ENCODE measurements at places on chromosomes 5 and 9.

- H3K4me1 ChIP-seq = no peaks in the 10 kb centered on the region
- DNase-seq = no peak
- no peak overlapping the region for H3K27ac ChIP-seq
- no peak overlapping the region for H3K4me3 ChIP-seq
- H3K36me3 ChIP-seq = no peaks in the 10 kb centered on the region
- H3K27me3 ChIP-seq = no peaks in the 10 kb centered on the region
Observed at GRCh38 chr9:107155244-107155817, 127.7 kb upstream of the RAD23B start.

DNA sequence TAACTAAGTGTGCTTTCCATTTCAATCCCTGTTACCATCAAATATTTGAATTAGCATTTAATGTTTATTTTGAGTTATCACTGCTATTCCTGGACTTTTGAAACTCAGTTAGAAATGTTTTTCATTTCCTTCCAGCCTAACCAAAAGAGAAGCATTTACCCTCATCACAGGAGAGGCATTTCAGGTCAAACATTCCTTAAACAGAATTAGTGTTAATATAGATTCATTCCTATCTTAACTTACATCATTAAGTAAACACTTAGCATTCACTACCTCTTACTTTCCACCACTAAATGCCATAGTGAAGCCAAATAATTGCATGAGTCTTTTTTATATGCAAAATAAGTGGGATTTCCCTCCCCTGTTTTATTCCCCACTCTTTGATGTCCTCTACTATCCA, 136.6 kb upstream of the OR13F1 start:
- no peak for DNase-seq
- no peaks in the 10 kb centered on the region for H3K27me3 ChIP-seq
- H3K36me3 ChIP-seq = no peaks in the 10 kb centered on the region
- H3K4me1 ChIP-seq = no peaks in the 10 kb centered on the region
- H3K27ac ChIP-seq = no peak overlapping the region

DNA sequence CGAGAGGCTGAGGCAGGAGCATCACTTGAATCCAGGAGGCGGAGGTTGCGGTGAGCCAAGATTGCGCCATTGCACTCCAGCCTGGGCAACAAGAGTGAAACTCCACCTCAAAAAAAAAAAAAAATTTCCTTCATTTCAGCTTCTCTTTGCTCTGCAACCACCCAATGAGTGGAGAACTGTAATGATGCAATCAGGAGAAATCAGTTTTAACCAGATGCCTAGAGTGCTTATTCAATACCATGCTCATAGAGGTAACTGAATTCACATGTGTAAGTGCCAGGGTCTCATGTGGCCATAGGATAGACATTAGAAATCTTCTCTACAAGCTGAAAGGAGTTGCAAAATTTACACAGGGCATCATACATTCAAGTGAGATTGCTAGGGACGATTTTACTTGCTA, 70.6 kb downstream of the HMHB1 start:
- no peaks in the 10 kb centered on the region for H3K27me3 ChIP-seq
- peaks cover 2% of the 10 kb centered on the region for H3K4me1 ChIP-seq
- H3K27ac ChIP-seq = no peak overlapping the region
- no peak for DNase-seq
- H3K36me3 ChIP-seq = no peaks in the 10 kb centered on the region
- no peak overlapping the region for H3K4me3 ChIP-seq

- no peak overlapping the region for H3K27ac ChIP-seq
- H3K4me3 ChIP-seq = no peak overlapping the region
- no peaks in the 10 kb centered on the region for H3K27me3 ChIP-seq
- no peak for DNase-seq
- H3K36me3 ChIP-seq = no peaks in the 10 kb centered on the region
- peaks cover 11% of the 10 kb centered on the region for H3K4me1 ChIP-seq
Observed at GRCh38 chr5:82265047-82265446, 13.1 kb downstream of the RPS23 start.

GRCh38 chr9:128062846-128063831, 4.0 kb downstream of the NAIF1 start:
- DNase-seq = no peak
- peaks cover 16% of the 10 kb centered on the region for H3K4me1 ChIP-seq
- no peak overlapping the region for H3K27ac ChIP-seq
- H3K4me3 ChIP-seq = no peak overlapping the region
- H3K27me3 ChIP-seq = no peaks in the 10 kb centered on the region

GRCh38 chr5:171306166-171306565, 2.9 kb upstream of the TLX3 start:
- no peak overlapping the region for H3K27ac ChIP-seq
- H3K36me3 ChIP-seq = no peaks in the 10 kb centered on the region

DNA sequence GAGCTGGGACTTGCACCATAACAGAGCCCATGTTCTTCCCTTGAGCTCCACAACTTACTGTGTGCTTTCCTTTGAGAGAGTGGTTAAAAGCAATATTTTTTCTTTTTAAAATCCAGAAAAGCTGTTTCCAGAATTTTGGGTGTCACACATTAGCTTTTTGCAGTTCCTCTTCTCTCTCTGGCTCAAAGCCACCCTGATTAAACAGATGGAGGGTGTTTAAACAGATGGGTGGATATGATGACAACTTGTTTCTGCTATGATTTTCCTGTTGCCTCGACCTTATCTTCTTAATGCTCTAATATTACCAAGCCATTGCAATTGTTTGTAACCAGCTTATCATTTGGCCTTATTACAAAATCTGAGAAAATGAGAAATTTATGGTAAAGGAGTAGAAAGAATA, 22.9 kb upstream of the CFAP95 start:
- no peak overlapping the region for H3K4me3 ChIP-seq
- no peaks in the 10 kb centered on the region for H3K36me3 ChIP-seq
- H3K4me1 ChIP-seq = no peaks in the 10 kb centered on the region
- no peaks in the 10 kb centered on the region for H3K27me3 ChIP-seq
- H3K27ac ChIP-seq = no peak overlapping the region
- no peak for DNase-seq

DNA sequence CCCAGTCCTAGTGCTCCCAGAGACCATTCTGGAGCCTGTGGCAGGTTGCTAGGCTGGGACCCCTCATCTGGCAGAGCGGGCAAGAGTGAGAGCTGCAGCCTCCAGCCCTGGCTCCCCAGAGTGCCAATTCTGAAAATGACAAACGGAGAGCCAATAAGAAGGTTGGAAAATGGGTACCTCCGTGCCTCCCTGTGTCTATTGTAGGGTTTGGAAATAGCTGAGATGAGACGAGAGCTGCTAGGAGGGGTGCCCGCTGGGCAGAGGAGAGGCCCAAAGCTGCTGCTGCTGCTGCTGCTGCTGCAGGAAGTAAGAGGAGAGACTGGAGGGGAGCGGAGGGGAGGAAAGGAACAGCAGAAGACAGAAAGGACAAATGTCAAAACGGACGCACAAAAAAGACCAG, 36.0 kb upstream of the FUBP3 start:
- no peaks in the 10 kb centered on the region for H3K4me1 ChIP-seq
- DNase-seq = no peak
- H3K27me3 ChIP-seq = no peaks in the 10 kb centered on the region
- no peak overlapping the region for H3K4me3 ChIP-seq
- no peak overlapping the region for H3K27ac ChIP-seq

DNA sequence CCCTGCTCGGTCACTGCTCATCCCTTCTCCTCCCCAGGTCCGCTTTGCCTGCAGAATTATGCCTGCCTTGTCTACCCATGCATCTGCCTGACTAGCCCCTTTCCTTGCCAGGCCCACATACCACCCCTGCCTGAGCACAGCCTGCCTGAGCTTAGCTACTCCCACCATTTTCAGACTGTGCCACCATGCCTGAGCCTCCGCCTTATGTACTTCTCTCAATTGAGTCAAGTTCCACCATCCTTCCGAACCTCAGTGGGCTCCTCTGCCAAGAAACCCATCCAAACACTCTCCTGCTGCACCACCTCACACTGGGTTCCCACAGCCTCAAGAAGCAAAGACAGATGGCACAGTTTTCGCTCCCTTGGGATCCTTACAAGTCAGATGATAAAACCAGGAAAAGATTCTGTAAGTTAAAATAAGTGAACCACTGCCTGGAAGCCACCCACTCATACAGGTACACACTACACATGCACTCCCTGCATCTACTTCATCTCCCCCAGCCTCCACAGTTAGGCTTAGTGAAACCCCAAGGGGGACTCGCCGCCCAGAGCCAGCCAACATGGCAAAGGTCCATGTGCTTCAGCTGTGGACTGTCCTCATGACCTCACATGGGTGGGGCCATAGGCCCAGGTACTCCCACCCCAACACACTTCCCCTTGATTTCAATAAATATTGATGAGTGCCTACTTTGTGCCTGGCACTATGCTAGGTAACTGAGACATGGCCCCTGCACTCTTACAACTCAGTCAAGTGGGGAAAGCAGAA, 23.1 kb downstream of the P4HA2 start:
- no peak overlapping the region for H3K4me3 ChIP-seq
- peaks cover 70% of the 10 kb centered on the region for H3K36me3 ChIP-seq
- H3K27me3 ChIP-seq = no peaks in the 10 kb centered on the region
- H3K27ac ChIP-seq = no peak overlapping the region
- DNase-seq = no peak

GRCh38 chr9:130497139-130497538, 52.4 kb downstream of the ASS1 start:
- H3K27me3 ChIP-seq = no peaks in the 10 kb centered on the region
- peaks cover 71% of the 10 kb centered on the region for H3K36me3 ChIP-seq

- no peaks in the 10 kb centered on the region for H3K36me3 ChIP-seq
- DNase-seq = no peak
- H3K4me1 ChIP-seq = no peaks in the 10 kb centered on the region
- no peaks in the 10 kb centered on the region for H3K27me3 ChIP-seq
Observed at GRCh38 chr9:13023498-13023897, 248.7 kb downstream of the LURAP1L start.

DNA sequence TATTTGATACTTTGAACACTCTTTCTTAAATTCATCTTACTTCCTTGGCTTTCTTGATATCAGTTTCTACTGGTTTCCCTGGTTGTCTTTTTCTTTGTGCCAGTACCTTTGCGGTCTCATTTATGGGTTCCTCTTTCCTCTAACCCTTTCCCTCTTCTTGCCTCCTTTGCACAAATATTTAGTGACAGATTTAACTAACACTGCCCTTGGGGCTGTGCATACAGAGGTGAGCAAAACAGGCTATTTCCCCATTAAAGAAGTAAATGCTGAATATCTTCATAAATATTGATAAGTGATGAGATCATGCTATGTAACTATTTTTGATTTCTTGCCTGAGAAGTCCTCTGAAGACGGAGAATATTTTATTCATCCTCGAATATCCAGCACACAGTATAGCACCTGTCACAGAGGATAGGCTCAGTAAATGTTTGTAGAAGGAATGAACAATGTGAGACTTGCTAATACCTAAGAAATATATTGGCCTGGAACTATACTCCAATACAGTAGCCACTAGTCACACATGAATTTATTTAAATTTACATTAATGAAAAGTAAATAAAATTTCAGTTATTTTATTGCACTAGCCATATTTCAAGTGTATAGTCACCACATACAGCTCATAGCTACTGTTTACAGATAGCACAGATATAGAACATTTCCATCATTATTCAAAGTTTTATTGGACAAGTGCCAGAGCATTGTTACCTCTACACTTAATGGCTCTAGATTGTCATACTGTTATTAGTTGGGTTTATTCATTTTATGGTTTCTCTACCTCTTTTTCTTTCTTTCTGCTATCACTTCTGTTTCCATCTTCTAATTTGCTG, 90.4 kb downstream of the RIC1 start:
- no peaks in the 10 kb centered on the region for H3K4me1 ChIP-seq
- peaks cover 35% of the 10 kb centered on the region for H3K36me3 ChIP-seq
- H3K27ac ChIP-seq = no peak overlapping the region

- H3K27ac ChIP-seq = no peak overlapping the region
- DNase-seq = no peak
- H3K4me1 ChIP-seq = no peaks in the 10 kb centered on the region
- H3K27me3 ChIP-seq = no peaks in the 10 kb centered on the region
- no peaks in the 10 kb centered on the region for H3K36me3 ChIP-seq
Observed at GRCh38 chr5:32679218-32679617, 31.9 kb upstream of the NPR3 start.

GRCh38 chr5:73422164-73422563, 26.4 kb downstream of the FOXD1 start:
- H3K4me3 ChIP-seq = no peak overlapping the region
- no peaks in the 10 kb centered on the region for H3K36me3 ChIP-seq
- H3K27ac ChIP-seq = no peak overlapping the region
- H3K4me1 ChIP-seq = peaks cover 11% of the 10 kb centered on the region
- no peaks in the 10 kb centered on the region for H3K27me3 ChIP-seq

GRCh38 chr5:39080168-39080567, 6.0 kb upstream of the RICTOR start:
- no peak for DNase-seq
- no peaks in the 10 kb centered on the region for H3K27me3 ChIP-seq
- no peaks in the 10 kb centered on the region for H3K36me3 ChIP-seq
- H3K4me1 ChIP-seq = no peaks in the 10 kb centered on the region
- H3K27ac ChIP-seq = no peak overlapping the region

- no peaks in the 10 kb centered on the region for H3K27me3 ChIP-seq
- no peaks in the 10 kb centered on the region for H3K36me3 ChIP-seq
- H3K4me3 ChIP-seq = no peak overlapping the region
- no peaks in the 10 kb centered on the region for H3K4me1 ChIP-seq
Observed at GRCh38 chr9:98372077-98372836, 116.8 kb upstream of the TBC1D2 start.

GRCh38 chr9:1490341-1491232, 440.4 kb downstream of the DMRT2 start:
- H3K27me3 ChIP-seq = no peaks in the 10 kb centered on the region
- no peak for DNase-seq
- no peaks in the 10 kb centered on the region for H3K4me1 ChIP-seq
- no peak overlapping the region for H3K27ac ChIP-seq
- no peaks in the 10 kb centered on the region for H3K36me3 ChIP-seq
- no peak overlapping the region for H3K4me3 ChIP-seq

GRCh38 chr5:88780736-88781135, 102.2 kb downstream of the MEF2C start:
- H3K27me3 ChIP-seq = no peaks in the 10 kb centered on the region
- no peak overlapping the region for H3K4me3 ChIP-seq
- peak overlapping the region; percentile 58 for H3K27ac ChIP-seq
- H3K4me1 ChIP-seq = peaks cover 28% of the 10 kb centered on the region
- no peaks in the 10 kb centered on the region for H3K36me3 ChIP-seq
- no peak for DNase-seq

GRCh38 chr9:4979239-4979638, 5.8 kb upstream of the JAK2 start:
- peaks cover 3% of the 10 kb centered on the region for H3K4me1 ChIP-seq
- H3K4me3 ChIP-seq = no peak overlapping the region
- no peak overlapping the region for H3K27ac ChIP-seq
- DNase-seq = no peak
- no peaks in the 10 kb centered on the region for H3K27me3 ChIP-seq

DNA sequence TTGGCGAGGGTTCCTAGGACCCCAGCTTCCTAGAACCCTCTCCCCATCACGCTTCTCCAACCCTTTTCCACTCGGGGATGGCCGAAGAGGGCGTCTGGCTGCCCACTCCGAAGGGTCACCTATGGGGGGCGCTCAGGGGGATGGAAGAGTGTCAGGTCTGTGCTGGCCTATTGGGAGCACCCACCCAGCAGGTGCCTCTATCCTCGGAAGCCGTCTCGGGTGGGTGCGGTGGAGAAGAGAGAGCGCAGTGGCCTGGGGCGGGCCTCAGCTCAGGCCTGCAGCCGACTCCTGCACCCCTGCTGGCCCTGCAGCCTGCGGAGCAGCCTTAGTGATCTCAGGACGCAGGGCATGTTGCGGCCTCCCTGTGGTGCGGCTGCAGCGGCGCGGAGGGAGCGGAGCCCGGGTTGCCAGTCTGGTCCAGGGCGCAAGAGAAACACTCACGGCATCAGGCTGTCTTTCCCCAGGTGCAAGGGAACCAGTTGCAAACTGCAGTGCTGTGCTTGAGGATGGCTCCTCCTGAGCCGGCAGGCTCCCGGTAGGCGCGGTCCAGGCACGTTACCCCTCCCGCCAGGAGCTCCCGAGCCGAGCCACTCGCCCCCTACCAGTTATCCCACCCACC, 1.5 kb upstream of the IRX2 start:
- peaks cover 30% of the 10 kb centered on the region for H3K27me3 ChIP-seq
- no peak overlapping the region for H3K4me3 ChIP-seq
- DNase-seq = no peak
- no peaks in the 10 kb centered on the region for H3K36me3 ChIP-seq
